ENCODE measurements at places on chromosomes 5 and 9. TPM values are rescaled to one million over a fixed set of nuclear protein-coding genes. Genes with fewer than 3 reads are reported as not detected.

The CER1 gene
- total RNA-seq, result not detected

The NFIB gene
- 82.2 TPM for total RNA-seq

The POU5F2 gene
- 0.53 TPM for total RNA-seq

The MGAT1 gene
- 67.6 TPM for total RNA-seq

The WDR31 gene
- 2.1 TPM for total RNA-seq

The TSC1 gene
- 40.2 TPM for total RNA-seq

The OGN gene
- 2.0 TPM for total RNA-seq

The ADGRD2 gene
- not detected for total RNA-seq

All from aortic smooth muscle cell (primary cell).